AG09319 (cell line): ENCODE measurements at places on chromosomes 3 and 15.
A peak's percentile ranks its signal among the peaks of the same experiment; 100 is the strongest.

DNA sequence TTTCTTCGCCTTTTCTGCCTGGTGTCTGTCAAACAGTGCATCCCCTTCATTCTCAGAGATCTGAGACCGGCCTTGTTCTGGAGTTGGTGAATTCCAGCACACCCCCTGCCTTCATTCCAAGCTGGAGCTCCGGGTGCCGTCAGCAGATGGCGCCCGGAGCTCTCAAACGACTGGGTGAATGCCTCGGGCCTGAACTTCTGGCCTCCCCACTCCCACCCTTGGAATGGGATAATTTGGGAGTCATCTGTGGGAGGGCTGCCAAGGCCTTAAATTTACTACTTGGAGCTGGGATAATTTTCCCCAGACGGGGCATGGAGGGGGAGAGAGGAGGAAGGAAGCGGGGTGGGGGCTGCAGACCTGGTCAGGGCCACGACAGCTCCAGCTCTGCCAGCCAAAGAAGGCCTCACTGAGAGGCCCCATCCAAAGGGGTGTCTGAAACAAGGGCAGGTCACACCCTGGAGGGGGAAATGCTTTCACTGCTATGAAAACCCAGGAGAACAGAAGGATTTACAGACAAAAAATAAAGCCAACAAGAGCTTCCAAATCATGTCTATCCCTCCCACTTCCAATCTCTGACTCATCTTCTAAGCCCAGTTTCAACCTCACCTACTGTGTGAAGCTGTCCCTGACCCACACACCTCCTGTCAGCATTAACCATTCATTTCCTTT is 187.9 kb downstream of the OPA1 start:
- peak; percentile 35 for DNase-seq

DNA sequence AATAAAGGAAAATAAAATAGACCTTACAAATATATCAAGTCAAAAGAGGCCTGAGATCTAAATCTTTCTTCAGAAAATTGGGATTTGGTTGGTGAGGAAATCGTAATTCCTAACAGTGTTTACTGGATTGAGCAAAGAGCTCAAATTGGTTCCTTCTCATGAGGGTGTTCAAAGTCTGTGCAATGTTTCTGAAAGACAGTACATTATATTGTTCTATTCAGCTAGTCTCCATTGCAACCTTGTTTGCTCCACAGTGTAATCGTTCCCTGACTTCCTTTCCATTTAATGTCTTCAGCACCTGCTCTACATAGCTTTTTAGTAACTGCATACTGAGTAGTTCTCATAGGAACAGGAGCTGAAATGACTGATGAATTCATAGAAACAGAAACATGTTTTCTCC is 326.8 kb downstream of the SUCLG2 start:
- DNase-seq, result no peak

GRCh38 chr3:158528076-158528674 is 42.8 kb upstream of the MLF1 start:
- no peak for DNase-seq

DNA sequence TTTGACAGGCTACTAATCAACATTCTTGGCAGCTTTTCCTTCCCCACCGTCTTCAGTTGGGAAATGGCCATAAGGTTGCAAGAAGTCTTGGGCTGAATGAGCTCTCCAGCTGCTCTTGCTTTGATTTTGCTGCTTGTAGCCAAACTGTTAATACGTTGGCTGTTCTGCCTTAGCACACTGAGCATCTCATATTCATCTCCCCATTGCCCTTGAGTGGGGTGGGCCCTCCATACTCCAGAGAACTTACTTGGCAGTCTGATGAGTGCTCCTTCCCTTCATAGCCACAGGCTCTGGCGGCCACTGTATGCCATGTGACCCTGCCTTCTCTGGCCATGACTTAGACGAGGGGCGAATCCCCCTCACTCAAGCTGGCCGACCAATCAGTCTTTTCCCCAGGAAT is 25.8 kb upstream of the PAQR5 start:
- no peak for DNase-seq
